ENCODE measurements at places on chromosomes 3 and 15.

- DNase-seq = no peak
Measured at GRCh38 chr3:46851364-46852333, 11.6 kb downstream of the MYL3 start.

DNA sequence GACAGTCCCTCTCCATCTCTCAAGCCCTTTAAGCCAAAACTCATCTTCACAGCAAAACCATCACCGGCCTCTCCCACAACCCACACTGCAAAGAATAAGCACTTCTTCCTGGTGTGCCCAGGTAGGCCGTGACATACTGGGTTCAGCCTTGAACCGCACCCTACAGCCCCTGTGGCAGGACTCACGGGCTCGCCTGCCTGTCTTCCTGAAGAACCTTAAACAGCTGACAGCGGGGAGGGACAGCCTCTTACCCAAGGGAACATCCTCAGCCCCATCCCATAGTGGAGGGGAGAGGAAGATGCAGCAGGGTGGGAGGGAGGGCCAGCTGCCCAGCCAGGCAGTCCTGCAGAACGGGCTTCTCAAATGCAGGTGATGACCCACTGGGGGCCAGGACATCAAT, 40.2 kb downstream of the TBC1D2B start:
- DNase-seq = no peak

DNA sequence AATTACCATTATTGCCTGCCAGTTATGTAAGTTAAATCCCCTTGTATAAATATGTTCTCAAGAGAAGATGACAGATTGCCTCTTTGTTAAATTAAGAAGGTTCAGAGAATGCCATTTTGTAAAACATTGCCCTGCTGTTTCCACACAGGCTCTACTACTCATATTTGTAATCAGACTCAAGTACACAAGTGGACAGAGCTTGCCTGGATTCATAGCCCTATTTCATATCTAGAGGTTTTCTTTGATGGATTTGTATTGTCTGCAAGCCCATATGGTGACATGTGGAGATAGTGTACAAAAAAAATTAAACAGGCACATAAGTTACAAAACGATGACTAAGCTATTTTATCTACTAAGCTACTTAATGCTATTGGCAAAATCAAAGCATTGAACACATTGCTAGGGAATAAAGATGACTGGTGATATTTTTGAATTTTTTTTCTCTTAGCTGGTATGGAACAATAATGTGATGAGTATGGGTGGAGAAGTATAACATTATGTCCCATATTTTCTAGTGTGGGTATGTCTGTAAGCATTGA, 1286.6 kb upstream of the ALCAM start:
- DNase-seq = no peak

GRCh38 chr3:150762662-150763121, 277 bp downstream of the SIAH2 start:
- DNase-seq = no peak

- DNase-seq = no peak
Measured at GRCh38 chr15:59355730-59356129, 16.9 kb downstream of the MYO1E start.

- DNase-seq = no peak
Measured at GRCh38 chr3:15581471-15582394, 19.6 kb downstream of the HACL1 start.

GRCh38 chr15:68700455-68701123, 120.1 kb downstream of the ANP32A start:
- DNase-seq = no peak

DNA sequence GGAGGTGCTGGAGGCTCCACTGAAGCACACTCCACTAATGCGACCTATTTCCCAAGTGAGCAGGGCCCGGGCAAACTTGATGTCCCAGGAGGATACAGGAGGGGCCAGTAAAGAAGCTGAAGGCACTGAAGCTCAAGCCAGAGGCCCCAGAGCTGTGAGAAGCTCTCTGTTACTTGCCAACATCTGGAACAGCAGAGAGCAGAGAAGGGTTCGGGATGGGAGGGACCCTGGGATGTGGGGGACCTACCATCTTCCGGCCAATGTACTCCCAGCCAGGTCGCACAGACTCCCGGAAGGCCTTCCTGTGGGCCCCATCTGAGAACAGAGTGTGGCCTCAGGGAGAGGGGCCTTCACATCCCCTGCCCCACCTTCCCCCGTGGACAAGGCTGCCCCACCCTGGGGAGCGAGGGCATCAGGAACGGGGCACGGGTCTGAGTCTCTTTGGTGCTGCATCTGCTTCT, 3.1 kb downstream of the HHATL start:
- DNase-seq = no peak

GRCh38 chr3:156236556-156237260, 116.3 kb downstream of the KCNAB1 start:
- no peak for DNase-seq

GRCh38 chr3:151553888-151554287, 93.0 kb upstream of the IGSF10 start:
- no peak for DNase-seq

DNA sequence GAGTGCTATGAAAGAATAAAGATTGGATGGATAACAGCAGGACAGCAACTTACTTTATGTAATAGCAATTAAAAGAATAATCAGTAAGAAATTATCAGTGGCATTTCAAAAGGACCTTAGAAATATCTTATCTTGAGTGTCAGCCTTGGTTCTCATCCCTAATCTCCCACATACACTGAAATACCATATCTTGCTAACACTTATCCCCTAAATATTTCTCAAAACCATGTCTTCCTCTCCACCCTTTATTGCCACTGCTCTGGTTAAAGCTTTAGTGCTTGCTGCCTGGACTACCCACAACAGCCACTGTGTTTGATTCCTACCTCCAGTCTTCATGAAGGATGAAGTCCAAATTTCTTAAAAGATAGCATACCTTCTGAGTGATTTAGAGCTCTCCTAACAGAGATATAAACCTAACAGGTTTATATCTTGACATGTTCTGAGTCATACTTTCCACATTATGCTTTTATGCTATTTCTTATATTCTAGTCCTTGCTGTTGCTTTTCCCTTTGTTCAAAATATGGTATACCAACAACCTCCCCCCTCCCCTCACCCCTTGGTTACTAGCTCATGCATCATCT, 202.8 kb downstream of the RSRC1 start:
- DNase-seq = no peak

- no peak for DNase-seq
Measured at GRCh38 chr3:152069871-152070270, 196.4 kb downstream of the SUCNR1 start.

DNA sequence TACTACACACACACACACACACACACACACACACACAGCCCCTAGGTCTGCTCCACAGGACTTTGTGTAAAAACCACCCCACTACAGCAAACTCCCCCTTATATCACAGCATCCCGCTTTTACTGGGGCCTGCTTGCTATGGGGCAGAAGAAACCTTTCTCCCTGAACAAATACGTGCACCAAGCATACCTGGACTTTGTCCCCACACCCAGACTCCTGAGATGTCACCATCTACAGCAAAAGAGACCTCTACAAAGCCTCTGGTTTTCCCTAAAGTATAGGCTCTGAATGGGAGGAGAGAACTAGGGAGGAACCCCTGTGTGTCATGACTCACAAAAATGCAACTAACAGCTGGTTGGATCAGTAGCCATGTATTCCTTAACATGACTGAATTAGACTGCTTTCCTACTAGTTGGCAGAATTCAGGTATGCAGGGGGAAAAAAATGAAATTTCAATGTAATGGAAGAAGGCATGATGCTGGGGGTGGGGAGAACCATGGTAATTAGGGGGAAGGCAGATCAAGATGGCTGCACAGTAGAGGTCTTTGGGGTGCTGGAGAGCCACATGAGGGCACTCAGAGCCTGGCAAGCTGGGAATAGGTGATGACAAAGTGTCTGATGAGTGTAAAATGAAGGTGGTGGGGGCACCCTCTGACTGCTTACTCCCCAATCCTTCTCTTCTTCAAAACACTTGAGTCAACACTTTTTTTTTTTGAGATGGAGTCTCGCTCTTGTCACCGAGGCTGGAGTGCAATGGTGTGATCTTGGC, 45.9 kb downstream of the DAPK2 start:
- no peak for DNase-seq

GRCh38 chr15:40999190-40999589, 45.9 kb downstream of the CHAC1 start:
- no peak for DNase-seq

- DNase-seq = no peak
Measured at GRCh38 chr3:110756705-110757104, 314.9 kb upstream of the NECTIN3 start.

DNA sequence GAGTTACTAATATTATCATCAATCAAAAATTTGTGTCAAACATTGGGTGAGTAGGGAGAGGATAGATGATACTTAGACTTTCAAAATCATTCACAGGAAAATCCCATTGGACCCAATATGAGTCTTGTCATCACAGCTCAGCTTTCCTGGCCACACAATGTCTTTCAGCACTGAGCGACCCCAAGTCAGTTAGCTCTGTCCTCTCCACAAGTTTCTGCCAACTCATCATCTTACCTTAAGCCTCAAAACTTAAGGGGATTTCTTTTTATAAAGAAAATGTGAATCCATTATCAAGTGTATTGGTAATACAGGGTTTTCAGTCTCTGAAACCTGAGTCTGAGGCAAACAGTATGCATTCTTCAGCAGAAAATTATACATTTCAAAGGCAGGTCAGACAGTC, 55.8 kb downstream of the SUMF1 start:
- DNase-seq = no peak

GRCh38 chr15:70954171-70954570, 61.5 kb downstream of the LRRC49 start:
- no peak for DNase-seq

- DNase-seq = no peak
Measured at GRCh38 chr15:41894251-41894790, 468 bp upstream of the SPTBN5 start.

DNA sequence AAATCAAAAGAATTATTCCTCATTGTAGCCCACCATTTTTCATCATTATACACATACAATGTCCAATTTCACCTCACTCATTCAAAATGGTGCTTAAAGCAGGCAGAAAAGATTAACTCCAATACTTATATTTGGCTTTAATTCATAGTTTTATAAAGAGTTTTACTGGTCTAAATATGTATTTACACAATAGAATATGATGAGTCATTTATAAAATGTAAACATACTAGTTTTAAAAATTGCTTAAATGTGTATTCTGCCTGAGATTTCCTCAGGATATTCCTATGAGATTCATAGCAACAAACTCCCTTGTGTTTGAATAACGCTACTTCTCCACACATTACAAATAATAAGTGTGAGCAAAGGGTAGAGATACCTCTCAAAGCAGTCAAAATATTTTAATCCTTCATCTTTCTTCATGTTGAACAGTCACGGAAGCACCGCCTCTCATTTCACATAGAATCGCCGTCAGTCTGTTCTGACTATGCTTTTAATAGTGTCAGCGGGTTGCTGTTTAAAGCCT, 75.7 kb upstream of the GBE1 start:
- no peak for DNase-seq

DNA sequence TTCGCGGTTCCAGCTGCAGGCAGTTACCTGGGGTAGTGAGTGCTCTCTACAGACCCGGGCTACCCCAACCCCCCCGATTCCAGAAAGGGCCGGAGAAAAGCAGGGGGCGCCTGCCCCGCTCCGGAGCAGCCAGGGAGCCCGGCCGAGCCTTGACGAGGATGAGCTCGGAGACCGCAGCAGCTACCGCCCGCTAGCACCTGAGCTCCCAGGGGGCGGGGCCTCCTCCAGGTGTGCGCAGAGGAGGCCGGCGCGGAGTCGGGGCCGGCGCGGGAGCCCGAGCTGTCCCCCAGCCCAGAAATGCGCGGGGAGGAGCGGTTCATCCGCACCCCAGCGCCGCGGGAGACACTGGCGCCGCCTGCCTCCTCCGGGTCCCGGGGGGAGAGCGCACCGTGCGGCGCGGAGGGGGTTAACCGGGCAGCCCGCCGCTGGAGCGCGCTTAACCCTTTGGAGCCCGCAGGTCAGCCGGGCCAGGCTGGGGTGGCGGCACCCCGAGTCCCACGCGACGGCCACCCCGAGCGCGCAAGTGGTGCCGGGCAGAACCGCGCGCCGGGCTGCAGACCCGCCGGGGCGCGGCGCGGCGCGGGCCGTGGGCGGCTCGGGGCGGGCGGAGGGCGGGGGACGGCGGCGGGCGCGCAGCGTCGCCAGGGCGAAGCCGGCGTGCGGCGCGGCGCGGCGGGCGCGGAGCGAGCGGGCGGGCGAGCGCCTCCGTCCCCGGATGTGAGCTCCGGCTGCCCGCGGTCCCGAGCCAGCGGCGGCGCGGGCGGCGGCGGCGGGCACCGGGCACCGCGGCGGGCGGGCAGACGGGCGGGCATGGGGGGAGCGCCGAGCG, at the start of gene CACNA1D:
CACNA1D (plus strand) TSS at position 649 of the 829 bp plus-strand sequence. CDS start 556 bp downstream, outside the sequence.
- no peak for DNase-seq

- DNase-seq = no peak
Measured at GRCh38 chr3:172257648-172258400, 190.4 kb downstream of the GHSR start.

DNA sequence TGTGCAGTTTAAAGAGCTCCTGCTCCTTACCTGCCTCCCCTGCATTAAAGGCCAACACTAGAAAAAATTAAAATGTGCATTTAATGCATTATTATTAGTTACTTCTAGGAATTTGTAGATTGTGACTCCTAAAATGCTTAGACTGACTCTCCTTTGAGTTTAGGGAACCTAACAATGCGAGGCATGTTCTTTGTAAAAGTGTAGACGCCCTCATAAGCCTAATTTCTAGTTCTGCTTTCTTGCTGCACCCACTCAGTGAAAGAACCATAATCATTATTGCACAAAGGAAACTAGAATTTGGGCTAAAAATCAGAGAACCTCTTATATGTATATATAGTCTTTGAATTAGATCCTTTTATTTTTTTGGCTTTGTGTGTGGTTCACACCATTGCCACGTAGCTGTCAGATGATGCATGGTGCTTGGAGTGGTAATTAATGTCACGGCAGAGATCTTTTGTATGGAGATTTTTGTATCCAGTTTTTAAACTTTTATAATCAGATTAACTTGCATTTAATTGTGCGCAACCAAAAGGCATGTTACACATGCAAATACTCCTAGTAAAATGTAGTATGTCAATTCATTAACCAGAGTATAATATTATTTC, 710 bp downstream of the ABHD10 start:
- DNase-seq = no peak

GRCh38 chr3:53846134-53846850, at the start of the genes CHDH and IL17RB:
CHDH (minus strand) TSS chr3:53846419; CDS start chr3:53824008, 22,411 bp downstream.
IL17RB (plus strand) TSS chr3:53846568; CDS start chr3:53846589, 21 bp downstream.
- DNase-seq = no peak

DNA sequence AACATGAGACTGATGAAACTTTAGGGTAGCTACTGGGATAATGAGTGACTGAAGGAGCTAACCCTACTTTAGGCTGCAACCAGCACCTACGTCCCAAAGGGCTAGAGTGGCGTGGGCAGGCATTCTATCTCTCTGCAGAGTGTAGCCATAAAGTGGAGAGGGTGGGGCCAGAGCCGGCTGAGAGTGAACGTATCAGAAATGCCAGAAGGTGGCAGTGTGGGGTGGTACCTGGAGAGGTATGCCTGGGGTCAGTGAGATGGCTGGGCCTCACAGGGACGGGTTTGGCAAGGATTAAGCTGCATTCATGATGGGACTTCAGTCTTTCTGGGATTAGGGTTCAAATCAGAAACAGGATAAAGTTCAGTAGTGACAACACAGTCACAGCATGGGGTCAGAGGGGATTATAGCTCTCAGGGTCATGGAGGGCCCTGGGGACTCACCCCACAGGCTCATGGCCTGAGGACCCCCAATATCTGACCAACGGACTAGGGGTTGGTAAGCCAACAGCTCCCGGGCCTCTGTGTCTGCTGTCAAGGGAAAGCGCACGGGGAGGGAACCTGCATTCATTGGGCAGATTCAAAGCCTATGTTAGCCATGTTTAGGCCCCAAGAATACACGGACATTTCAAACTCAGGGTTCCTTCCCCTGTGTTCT, 86.5 kb upstream of the FOXB1 start:
- peak; percentile 45 for DNase-seq

GRCh38 chr3:43618142-43618541, 3.7 kb downstream of the ANO10 start:
- DNase-seq = no peak

GRCh38 chr3:156721687-156722618, 47.6 kb downstream of the TIPARP start:
- no peak for DNase-seq

All from stimulated activated CD8-positive, alpha-beta memory T cell treated with anti-CD3 and anti-CD28 coated beads, Interleukin-15, amount 100 ng/mL, for 1 hour (primary cell).